ENCODE measurements at places on chromosomes 6 and 20. TPM values are rescaled to one million over a fixed set of nuclear protein-coding genes. Genes with fewer than 3 reads are reported as not detected.
A peak's percentile ranks its signal among the peaks of the same experiment; 100 is the strongest.

DNA sequence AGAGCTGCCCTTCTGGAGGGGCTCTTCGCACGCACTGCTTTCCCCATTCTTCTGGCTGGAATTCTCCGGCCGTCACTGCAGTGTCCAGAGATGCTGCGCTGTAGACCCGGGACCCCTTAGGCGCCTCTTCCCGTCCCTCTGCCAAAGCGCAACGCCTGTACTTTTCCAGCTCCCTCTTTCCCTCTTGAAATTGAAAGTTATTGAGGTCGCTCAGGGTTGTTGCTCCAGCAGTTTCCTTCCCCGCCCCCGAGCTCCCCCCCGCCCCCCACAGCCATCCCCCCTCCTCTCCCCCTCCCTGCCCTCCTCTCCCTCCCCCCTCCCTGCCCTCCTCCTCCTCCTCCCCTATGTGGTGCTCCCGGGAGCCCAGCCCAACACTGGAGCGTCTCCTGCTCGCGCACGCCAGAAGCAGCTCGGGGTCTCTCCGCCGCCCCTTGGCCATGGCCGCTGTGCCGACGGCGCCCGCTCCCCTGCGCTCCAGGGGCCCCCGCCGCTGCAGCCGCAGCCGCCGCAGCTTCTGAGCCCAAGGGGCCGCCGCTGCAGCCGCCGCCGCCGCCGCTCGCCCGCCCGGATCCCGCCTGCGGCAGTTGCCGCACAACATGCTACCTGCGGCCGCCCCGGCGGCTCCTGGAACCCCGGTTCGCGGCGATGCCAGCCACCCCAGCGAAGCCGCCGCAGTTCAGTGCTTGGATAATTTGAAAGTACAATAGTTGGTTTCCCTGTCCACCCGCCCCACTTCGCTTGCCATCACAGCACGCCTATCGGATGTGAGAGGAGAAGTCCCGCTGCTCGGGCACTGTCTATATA is at the start of gene RSPO3:
Gene RSPO3 (plus strand): TSS at position 374 of the 804 bp plus-strand sequence. CDS start 522 bp downstream, outside the sequence.
- DNase-seq, result peak; percentile 39

GRCh38 chr6:118708744-118709143 is 57.4 kb upstream of the CEP85L start:
- no peak for DNase-seq

GRCh38 chr20:4130404-4131189 is 115.2 kb upstream of the RNF24 start:
- DNase-seq, result peak; percentile 57

DNA sequence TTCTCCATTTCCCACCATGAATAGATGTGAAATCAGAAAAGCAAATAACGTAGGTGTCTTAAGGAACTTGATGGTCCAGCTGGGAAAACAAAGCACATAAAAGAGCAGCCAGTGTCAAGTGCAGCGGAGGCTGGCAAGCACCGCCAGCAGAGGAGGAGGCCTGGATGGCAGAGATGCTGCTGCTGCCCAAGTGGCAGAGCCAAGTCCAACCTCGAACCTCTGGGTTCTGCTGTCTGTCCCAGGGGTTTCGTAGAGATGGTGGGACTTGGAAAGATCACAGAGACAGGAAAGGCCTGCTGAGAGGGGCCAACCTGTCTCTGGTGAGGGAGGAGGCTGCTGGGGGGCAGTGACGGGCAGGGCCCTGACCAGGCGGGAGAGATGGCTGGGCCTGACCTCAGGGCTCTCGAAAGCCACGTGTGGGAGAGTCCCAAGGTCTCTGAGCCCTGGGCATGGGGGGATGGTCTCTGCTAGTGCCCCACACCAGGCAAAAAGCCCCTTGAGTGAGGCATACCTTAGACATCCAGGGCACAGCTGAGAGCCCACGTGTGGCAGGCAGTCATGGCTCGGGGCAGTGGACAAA is 77.3 kb downstream of the TCP11 start:
- no peak for DNase-seq

DNA sequence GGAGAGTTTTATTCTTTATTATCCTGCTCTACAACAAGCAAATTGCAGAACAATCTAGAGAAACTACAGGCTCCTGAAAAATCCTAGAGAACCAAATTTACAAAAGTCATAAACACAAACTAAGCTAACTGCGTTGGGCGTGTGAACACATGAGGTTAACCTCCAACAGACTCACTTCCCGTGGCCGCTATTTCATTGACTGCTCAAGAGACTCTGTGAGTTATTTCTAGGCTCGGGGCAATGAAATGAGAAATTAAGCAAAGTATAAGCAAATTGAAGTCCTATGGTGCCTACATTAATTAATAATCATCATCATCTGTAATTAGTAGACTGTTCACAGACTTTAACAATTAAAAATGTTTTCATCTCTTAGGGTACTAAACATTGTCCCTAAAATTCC is 100.0 kb downstream of the MBOAT1 start:
- no peak for DNase-seq

DNA sequence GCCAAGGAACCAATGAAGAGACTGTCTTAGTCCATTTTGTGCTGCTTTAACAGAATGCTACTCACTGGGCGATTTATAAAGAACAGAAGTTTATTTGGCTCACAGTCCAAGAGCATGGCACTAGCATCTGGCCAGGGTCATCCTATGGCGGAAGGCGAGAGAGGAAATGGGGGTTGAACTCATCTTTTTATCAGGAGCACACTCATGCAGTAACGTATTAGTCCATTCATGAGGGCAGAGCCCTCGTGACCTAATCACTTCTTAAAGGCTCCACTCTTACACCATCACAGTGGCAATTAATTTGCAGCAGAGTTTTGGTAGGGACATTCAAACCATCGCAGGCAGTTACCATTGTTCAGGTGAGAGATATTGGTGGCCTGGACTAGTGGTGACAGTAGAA is 8.5 kb downstream of the ARFGEF2 start:
- no peak for DNase-seq

DNA sequence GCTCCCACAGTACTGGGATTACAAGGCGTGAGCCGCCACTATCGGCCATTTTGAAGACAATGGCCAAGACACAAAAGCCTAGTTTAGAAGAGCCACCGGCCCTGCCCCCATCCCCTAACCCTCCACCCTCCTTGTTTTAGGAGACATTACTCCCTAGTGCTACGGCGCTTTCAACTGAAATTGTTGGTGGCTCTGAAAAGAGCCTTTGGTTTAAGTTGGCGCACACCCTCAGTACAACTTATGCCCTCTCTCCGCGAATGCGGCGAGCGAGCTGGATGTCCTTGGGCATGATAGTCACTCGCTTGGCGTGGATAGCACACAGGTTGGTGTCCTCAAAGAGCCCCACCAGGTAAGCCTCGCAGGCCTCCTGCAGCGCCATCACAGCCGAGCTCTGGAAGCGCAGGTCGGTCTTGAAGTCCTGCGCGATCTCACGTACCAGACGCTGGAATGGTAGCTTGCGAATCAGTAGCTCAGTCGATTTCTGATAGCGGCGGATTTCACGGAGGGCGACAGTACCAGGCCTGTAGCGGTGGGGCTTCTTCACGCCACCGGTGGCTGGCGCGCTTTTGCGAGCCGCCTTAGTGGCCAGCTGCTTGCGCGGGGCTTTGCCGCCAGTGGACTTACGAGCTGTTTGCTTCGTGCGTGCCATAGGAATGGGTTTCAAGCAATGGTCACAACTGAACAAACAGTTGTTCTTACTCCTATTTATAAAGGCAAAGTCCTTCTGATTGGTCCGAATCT is 114.9 kb upstream of the BTN3A2 start:
- peak; percentile 65 for DNase-seq

DNA sequence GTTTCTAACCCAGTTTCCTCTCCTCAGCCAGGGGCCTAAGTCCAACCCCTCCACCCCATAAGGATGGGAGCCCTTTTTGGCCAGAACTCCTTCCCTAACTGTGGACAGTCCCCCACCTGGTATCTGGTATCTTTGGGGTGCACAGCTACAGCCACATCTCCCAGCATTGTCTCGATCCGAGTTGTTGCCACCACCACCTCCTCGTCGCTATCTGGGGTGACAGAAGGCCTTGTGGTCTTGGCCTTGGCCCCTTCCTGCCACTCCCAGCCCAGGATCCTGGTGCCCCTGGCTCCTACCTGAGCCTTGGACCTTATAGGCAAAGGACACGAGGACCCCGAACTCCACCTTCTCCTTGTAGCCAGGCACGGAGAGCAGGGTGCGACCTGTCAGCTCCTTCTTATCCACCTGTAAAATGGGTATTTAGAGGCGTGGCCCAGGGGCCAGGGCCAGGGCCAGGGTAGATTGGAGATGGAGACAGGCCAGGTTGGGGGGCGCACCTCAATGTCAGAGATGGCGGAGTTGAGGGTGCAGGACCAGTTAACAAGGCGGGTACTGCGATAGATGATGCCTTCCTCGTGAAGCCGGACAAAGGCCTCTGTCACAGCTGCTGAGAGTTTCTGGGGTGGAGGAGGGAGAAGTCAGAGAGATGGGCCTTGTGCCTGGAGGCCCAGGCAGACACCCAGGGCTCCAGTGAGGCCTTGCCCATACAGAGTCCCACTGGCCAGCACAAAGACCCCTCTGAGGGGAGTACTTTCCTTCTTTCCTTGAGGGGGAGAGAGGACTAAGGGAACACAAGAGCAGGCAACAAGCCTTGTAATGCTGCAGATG is 7.2 kb upstream of the VWA7 start:
- no peak for DNase-seq

- no peak for DNase-seq
These were observed 52.6 kb downstream of the EFCAB8 start for GRCh38 chr20:32911355-32911754.

- DNase-seq, result no peak
These were observed 95.1 kb upstream of the PTPN1 start for GRCh38 chr20:50415021-50415515.

GRCh38 chr6:5151360-5151954 is 66.3 kb downstream of the PPP1R3G start:
- DNase-seq, result no peak

DNA sequence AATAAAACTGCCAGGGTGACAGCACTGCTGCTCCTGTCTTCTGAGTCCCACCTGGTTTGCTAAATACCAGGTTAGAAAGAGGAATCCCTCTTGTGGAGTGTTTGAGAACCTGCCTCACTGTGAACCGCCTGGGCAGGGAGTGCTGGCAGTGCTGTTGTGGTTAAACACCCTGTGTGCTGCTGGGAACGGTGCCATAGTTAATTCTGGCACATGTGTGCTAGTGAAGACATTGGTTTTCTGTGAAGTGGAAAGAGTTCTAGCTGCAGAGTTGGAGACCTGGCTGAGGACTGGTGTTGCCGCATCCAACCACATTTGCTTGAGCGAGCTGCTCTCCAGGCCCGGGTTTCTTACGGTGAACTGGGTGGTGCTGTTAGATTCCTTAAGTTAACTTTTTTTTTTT is 72.7 kb downstream of the IGF2R start:
- peak; percentile 87 for DNase-seq

DNA sequence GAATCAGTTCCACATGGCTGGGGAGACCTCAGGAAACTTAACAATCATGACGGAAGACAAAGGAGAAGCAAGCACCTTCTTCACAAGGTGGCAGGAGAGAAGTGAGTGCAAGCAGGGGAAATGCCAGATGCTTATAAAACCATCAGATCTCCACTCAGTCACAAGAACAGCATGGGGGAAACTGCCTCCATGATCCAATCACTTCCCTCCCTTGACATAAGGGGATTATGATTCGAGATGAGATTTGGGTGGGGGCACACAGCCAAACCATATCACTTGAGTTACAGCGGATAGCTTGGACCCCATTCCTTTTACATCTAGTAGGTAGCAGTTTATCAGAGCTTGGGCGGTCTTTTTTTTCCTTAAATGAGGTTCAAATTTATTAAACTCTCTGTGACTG is 19.1 kb downstream of the AFDN start:
- no peak for DNase-seq

GRCh38 chr6:169099411-169100202 is 154.0 kb downstream of the THBS2 start:
- no peak for DNase-seq

DNA sequence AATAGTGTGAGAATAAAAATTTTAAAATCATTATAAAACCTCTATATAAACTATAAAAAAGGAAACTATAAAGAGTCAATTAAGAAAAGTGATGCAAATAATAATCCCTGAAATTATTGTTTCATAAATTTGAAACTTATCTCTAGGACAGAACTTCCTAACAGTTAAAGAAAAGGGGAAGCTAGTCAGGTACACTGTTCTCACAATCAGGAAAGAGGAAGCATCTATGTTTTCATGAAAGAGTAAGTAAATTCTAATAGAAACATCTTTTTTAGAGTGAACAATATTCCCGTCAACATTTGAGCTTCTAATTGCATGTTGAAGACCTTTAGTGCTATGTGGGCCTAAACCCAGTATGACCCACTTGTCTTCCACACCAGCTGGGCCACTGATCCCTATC is 1.2 kb upstream of the ADGRF1 start:
- DNase-seq, result no peak

DNA sequence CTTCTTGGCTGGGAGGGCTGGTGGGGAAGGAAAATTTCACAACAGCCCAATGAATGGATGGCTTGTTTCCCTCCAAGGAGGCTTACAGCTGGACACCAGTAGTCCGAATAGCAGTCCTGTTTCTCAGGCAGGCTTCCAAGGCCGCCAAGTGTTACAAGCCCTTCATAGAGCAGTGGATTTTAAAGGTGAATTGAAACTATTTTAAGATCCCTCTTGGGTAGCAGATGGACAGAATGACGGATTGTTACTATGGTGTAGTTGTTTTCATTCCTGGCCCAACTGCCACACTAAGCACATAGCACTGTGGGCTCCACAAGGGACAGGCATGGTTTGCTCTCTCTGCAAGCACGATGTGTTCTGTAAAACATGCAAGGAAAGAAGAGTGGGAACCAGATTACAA is 203.3 kb upstream of the TAB2 start:
- DNase-seq, result no peak

- no peak for DNase-seq
These were observed 3.5 kb upstream of the HLA-G start for GRCh38 chr6:29824144-29824543.

- no peak for DNase-seq
These were observed 46.9 kb upstream of the POU3F2 start for GRCh38 chr6:98787435-98787834.

GRCh38 chr6:131101911-131102680 is 33.2 kb upstream of the AKAP7 start:
- no peak for DNase-seq

DNA sequence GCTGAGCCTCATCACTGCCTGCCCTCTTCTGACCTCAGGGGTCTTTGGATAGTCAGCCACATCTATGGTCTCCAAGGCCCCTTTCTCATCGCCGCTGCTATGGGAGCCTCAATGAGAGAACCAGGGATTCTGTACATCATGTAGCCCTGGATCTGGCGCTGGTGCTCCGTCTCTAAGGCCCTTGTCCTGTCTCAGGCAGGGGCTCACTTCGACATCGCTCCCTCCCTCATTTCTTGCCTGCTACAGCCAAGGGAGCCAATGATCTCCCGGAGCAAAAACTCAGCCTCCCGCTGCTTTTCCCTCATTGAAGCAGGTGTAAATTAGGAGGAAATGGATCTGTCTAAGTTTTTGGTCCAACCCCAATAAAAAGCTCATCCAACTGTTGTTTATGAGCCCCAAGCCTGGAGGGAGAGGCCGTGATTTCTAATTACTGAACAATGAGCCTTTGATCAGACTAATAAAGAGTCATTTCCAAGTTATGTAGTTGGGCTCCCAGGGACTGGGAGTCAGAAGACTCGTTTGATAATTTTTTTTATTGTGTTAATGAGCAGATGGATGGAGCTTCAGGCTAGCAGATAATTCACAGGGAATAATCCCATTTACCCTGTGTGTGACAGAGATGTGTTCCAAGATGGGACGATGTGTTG is 30.9 kb downstream of the LBP start:
- no peak for DNase-seq

- DNase-seq, result peak; percentile 31
These were observed 1.4 kb downstream of the MAPK13 start for GRCh38 chr6:36131511-36132245.

Gene SKIC2
- total RNA-seq, result 22.9 TPM

Gene CST1
- total RNA-seq, result not detected

Gene FHL5
- not detected for total RNA-seq

Gene SLC52A3
- not detected for total RNA-seq

Gene KIAA0408
- not detected for total RNA-seq

Gene TPD52L1
- 48.5 TPM for total RNA-seq

Gene ATP6V1G2
- total RNA-seq, result 3.4 TPM
